ENCODE measurements at places on chromosomes 11 and 22.

DNA sequence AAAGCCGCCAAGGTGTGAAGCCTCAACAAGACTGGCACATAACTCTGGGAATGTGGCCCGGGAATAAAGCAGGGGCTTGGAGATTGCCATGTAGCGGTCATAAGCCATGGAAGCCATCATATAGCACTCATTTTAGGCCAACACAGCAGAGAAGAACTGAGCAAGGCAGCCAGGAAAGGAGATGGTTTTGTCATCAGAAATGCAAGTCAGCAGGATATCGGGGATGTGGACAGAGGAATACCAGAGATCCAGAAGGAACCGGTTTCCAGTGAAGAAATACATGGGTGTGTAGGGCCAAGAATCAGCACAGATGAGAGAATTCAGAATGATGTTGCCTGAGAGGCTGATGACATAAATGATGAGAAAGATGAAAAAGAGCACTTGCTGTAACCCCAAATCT, 3.0 kb upstream of the OR9G4 start:
- DNase-seq: no peak

DNA sequence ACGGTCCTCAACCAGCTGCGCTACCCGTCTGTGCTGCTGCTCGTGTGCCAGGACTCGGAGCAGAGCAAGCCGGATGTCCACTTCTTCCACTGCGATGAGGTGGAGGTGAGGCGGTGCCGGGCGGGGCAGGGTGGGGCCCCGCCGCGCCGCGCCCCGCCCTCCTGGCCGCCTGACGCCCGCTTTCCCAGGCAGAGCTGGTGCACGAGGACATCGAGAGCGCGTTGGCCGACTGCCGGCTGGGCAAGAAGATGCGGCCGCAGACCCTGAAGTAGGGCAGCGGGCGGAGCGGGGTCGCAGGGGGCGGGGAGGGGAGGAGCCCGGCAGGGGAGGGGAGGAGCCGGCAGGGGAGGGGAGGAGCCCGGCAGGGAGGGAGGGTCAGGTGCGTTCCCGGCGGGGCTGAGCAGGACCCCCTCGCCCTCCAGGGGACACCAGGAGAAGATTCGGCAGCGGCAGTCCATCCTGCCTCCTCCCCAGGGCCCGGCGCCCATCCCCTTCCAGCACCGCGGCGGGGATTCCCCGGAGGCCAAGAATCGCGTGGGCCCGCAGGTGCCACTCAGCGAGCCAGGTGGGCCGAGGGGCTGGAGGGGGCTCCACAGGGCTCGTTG, 14.7 kb downstream of the EPS8L2 start:
- DNase-seq: no peak

- no peak for DNase-seq
Observed at GRCh38 chr11:118851970-118852369, 31.7 kb upstream of the CXCR5 start.

DNA sequence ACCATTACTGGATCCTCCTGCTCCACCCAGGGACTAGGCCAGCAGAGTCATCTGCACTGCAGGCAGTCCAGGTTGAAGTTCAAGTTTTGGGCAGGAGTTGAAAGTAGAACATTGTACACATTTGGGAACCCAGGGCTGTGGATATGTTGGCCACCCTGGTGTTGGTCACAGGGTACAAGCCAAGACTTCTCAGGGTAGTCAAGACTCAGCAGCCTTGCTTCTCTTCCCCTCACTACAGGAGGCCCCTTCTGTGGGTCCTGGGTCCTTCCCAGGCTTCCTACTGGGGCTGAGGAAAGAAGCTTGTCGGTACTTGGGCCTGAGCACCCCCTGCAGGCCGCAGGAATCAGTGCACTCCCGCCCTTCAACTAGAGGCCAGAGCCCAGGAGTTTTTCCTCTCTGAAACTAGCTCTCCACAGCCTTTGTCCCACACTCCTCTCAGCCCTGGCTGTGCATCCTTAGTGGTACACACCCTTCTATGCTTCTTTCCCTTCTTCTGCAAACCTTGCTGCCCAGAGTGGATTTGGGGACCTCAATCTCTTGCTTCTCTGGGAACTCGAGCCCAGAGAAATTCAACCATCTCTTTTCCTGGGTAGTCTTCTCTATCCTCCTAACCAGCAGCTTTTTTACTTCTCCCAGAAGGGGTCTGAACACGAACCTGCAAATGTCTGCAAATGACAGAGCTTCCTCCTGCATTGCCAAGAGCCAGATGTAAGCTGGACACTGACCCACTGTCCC, 2.6 kb upstream of the HPX start:
- DNase-seq: no peak

Measured in iPS DF 19.7 (cell line).